ENCODE measurements at places on chromosomes 3 and 15. TPM values are rescaled to one million over a fixed set of nuclear protein-coding genes. Genes with fewer than 3 reads are reported as not detected.

DNA sequence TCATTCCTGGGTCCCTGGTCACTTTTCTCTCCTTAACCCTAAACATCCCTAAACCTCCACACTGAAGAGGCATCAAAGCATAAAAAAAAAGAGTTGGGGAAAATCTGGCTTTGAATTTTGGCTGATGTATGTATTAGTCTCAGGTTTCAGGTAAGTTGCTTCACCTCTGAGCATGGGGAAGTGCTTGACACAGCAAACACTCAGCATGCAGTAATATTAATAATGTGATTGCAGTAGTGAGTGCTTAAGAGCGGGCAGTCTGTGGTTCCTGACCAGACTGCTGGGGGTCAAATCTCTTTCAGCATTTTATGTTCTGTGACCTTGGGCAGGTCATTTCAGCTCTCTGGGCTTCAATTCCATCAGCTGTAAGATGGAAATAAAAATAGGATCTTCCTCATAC, 467.9 kb downstream of the SOX2 start:
- DNase-seq = no peak

DNA sequence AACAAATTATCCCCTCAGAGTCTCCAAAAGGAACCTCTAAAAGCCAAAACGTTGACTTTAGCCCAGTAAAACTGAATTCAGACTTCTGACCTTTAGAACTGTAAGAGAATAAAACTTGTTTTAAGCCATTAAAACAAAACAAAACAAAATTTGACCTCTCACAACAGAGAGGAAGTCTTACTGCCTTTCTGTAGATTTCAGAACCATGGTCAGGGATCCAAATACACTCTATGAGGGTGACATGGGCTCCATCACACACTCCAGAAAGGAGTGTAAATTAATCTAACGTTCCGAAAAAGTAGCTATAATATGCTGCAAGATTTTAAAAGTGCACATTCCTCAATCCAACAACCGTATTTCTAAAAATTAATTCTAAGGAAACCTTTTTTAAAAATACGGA, 19.2 kb upstream of the RPL14 start:
- no peak for DNase-seq

DNA sequence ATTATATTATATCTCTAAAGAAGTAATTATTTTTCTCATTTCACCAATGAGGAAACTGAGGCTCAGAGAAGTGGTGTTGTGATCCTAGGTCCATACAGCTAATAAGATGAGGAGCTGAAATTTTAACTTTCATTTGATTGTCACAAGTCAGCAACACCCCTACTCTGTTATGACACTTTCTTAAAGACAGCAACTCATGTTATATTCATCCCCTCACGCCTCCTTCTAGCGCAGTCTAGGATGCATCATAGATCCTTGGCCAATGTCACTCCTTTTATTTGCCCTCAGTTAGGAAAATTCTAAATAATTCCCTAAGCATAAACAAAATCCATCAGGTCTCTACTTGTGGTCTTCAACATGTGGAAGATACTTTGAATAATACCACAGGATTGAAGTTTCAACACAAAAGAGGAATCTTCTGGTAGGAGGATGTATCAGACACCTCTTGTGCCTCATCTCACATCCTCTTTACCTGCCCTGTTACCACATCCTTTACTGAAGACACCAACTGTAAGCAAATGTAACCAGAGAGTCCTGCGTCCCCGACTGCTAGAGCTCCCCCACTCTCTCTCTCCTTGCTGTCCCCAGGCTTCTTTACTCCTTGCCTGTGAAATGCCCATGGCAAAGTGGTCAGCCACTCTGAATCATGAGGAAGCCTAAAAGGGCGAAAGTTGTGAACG, 53.7 kb downstream of the TRIM42 start:
- no peak for DNase-seq

GRCh38 chr3:158713094-158713499, 19.2 kb downstream of the RARRES1 start:
- DNase-seq = no peak

- DNase-seq = no peak
Measured at GRCh38 chr3:168956076-168956475, 707.4 kb downstream of the MECOM start.

GRCh38 chr3:156677536-156677935, 3.1 kb downstream of the TIPARP start:
- DNase-seq = no peak

DNA sequence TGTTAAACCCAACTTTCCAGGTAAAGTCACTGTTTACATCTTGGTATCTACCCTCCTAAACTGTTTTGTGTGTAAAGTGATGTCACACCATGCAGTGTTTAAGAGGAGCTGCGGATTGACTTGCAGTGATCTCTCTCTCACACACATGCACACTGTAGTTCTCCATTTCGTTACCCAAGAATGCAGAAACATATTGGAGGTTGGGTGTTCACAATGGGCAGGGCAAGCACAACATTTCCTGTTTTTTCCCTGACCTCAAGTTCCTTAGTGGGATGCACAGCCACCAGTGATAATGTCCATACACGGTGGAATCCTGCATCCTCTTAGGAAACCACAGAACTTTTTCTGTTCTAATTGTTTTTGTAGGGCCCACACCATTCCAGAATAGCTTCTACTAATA, 85.3 kb upstream of the CFAP20DC start:
- DNase-seq = no peak

DNA sequence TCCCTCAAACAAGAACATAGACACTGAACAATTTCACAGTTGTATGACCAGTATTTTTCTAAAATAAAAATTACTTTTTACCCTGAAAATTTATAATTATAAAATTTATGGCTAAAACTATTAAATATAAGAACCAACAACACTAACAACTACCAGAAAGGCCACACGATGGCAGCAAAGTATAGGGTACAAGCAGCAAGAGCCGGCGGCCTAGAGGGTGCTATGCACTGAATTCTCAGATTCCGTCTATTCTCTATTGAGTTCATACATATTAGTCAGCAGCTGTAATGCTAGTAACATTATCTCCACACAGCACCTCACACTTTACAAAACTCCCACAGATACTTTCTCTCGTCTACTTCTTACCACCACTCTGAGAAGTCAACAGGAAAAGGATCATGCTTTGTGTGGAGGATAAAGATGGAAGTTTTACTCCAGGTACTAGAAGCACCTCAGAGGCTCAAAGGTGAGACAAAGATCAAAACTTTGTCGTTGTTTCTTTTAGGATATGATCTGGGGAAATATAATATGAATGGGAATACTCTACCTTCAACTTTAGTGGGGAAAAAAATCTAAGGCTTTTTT, 160.5 kb downstream of the FGF12 start:
- DNase-seq = peak; percentile 39

DNA sequence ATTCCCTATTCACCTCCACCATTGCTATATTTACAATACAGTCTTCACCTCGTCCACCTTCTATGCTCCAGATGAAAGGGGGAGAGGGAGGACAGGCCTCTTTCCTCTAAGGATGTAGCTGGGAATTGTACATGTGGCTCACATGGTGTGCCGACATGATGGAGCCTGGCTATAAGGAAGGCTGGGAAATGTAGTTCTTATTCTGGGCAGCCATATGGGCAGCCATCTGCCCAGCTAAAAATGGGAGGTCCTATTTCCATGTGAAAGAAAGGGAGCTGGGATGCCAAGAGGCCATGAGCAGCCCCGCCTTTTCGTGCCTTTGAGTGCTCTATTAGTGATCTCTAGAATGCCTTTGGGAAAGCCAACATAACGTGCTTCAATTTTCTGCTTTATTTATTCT, 27.1 kb upstream of the MGLL start:
- DNase-seq = no peak

DNA sequence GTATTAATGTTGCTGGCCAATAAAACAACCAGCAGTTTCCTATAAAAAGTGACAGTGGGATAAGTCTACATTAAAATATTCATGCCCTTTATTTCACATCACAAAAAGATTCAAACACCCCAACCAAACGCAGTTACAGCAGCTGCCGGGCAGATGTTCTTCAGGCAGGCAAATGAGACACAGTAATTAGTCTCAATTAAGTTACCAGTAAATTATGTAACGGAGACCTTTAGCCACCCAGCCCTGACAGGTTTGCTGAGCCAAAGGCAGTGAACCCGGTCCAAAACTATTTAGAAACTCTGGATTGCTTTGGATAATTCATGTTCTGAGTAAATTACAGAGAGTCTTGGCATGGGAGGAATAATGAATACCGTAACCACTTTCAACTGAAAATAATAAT, 289.2 kb upstream of the LYSMD4 start:
- DNase-seq = no peak

DNA sequence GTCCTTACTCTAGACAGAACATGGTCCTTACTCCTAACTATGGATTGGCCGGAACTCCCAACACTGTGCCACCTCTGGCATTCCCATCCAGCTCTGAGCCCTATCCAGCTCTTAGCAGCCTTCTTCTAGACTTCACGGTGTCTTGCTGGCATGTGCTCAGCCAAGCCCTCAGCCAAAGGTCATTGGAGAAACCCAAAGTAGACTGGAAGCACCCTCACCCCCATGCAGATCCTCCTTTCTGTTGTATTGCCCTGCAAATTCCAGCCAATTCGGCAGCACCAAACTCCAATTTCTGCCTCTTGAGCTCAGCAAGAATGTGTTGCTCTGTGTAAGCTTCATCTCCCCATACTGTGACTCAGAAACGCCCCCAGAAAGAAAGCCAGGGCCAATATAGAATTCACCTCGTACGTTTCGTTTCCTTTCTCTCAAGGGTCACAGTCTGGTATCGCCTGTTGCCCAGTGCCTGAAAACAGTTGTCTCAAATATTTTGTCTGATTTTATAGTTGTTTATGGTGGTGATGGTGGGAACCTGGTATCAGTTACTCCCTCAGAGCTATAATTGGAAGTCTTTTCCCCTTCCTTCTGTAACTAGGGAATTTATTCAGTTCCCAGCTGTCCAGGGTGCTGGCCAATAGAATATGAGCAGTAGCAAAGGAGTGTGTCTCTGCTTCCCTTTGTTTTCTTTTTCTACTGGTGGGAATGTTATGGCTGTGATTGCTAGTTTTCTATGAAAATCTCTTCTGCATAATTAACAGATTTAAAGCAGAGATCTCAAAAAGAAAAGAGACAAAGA, 28.4 kb upstream of the EPHB3 start:
- no peak for DNase-seq

DNA sequence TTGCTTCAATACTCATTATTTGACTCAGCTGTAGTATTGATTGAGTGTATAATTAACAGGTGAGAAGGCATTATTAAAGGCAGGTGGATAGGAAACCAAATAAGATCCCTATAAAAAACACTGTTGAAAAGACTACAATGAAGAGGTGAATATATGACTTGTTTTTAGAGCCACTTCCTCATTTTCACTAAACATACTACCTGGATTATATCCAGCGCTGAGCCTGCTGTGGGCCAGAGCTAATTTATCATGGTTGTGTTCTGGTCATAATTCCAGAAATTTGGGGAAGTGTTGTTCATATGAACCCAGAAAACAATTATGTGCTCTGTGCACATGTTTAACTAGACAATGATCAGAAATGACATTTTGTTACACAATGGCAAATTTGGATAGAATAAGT, 235.3 kb upstream of the MME start:
- DNase-seq = no peak

DNA sequence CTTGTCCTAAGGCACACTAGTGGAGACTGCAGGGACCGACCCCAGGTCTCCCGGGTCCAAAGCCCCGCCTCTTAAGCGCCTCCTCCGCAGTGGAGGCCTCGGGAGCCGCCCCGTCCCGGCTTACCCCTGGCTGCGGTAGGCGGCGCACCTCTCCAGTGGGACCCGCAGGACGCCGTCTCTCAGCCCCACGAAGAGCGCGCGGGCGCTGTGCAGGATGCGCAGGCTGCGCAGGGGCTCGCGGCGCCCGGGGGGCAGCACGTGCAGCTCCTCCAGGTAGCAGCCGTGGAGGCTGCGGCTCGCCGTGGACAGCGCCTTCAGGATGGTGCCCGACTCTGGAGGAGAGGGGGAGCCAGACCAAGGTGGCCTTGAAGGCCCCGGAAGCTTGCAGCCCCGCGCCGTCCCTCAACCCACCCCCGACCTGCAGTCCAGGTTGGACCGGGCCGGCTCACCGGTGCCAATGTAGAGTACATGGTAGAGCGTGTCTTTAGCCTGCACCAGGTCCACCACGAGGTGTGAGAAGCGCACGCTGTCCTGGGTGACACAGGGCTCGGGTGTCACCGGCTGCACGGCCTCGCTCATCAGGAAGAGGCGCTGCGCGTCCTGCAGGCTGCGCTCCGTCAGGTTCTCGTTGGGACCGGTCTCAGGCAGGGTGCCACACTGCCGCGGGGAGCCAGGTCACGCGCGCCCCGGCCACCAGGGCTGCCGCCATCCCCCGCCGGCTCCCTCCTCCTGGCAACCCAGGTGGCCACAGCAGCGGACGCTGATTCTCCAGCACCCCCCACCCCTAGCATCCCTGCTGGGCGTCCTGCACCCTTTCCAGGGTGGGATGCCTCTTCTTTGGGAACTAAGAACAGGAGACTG, 105.5 kb downstream of the SEMA5B start:
- peak; percentile 63 for DNase-seq

- DNase-seq = no peak
Measured at GRCh38 chr15:66261056-66261455, 7.5 kb upstream of the MEGF11 start.

DNA sequence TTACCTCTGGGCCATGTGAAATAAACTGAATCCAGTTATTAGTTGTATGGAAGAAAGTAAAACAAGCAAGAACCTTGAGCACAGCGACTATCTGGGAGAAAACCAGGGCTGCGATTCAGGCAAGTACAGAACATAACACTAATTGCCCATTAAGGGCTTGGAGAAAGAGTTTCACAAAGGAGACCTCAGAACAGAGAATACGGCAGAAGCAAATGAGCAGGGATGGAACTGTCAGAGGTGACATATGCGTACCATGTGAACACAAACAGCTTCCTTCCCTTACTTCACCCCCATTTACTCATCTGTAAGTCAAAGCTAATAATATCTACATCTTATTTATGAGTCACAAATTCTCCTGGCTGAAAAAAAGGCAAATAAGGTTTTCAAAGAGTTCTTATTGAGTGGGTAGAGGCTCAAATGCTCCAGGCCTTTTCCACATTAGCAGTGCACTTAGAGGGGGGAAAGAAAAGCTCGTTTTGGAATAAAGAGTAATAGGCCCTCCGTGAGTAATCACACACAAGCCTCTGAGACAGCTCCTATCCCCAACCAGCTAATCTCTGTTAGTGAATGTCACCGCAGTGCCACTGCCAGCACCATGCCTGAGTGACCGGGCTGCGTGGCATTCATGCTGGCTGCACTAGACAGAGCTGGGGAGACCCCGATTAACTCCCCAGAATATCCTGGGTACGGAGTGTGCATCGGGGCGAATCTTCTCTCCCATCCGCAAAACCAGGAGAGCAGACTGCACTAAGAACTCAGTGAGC, 2.6 kb downstream of the PCSK6 start:
- no peak for DNase-seq

The AGBL1 gene
- total RNA-seq = not detected

The CCDC33 gene
- total RNA-seq = not detected

The PLXND1 gene
- total RNA-seq = 30.0 TPM

The ZBTB47 gene
- total RNA-seq = 1.1 TPM

The ECE2 gene
- not detected for total RNA-seq

The GTF2A2 gene
- total RNA-seq = 86.3 TPM

Data from activated naive CD8-positive, alpha-beta T cell treated with anti-CD3 and anti-CD28 coated beads, Interleukin-2, amount 10 ng/mL, durations not matched to agents 7 days and 5 days (primary cell).